ENCODE measurements at places on chromosomes 13 and 19.
A peak's percentile ranks its signal among the peaks of the same experiment; 100 is the strongest.

- no peak overlapping the region for H3K27ac ChIP-seq
- peaks cover 32% of the 10 kb centered on the region for H3K4me1 ChIP-seq
- H3K27me3 ChIP-seq = no peaks in the 10 kb centered on the region
- H3K36me3 ChIP-seq = peaks cover 11% of the 10 kb centered on the region
Measured at GRCh38 chr19:10227026-10227971, 3.8 kb downstream of the S1PR2 start.

DNA sequence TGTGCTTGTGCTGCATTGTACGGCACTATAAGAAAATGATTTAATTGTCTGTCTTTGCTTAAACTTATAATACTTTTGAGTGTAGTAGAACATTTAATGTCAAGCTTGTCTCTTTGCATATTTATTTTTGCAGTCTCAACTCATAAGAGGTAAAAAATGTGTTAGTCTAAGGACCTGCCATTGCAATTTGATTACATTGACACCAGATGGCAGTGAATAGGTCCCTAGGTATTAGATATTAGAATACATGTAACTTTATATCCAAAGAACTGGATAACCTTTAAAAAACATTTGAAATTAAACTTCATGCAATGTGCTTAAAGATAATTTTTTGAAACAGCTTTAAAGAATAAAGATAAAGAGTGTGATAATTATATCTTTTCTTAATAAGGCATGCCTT, 1421.3 kb downstream of the OLFM4 start:
- no peak overlapping the region for H3K4me3 ChIP-seq
- no peaks in the 10 kb centered on the region for H3K4me1 ChIP-seq
- H3K36me3 ChIP-seq = no peaks in the 10 kb centered on the region
- H3K27ac ChIP-seq = no peak overlapping the region
- H3K27me3 ChIP-seq = no peaks in the 10 kb centered on the region

DNA sequence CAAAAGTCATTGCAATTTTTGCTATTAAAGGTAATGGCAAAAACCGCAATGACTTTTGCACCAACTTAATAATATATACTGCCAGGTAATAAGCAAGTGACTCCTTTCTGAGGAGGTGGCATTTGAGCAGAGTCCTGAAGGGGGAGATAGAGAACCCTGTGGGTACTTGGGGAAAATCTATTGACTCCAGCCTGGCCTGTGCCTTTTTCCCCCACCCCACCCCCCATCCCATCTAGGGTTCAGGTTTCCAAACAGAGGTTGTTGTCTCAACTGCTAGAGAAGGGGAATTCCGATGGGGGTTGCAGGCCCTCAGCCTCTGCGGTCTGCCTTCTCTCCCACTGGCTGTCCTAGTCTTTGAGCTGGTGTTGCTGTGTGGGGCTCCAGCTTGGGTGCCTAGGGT, 11.5 kb downstream of the S1PR2 start:
- H3K27me3 ChIP-seq = no peaks in the 10 kb centered on the region
- no peaks in the 10 kb centered on the region for H3K4me1 ChIP-seq
- H3K27ac ChIP-seq = no peak overlapping the region
- DNase-seq = no peak
- no peak overlapping the region for H3K4me3 ChIP-seq
- H3K36me3 ChIP-seq = peaks cover 11% of the 10 kb centered on the region

- no peak overlapping the region for H3K27ac ChIP-seq
- no peak overlapping the region for H3K4me3 ChIP-seq
- no peak for DNase-seq
- no peaks in the 10 kb centered on the region for H3K36me3 ChIP-seq
- no peaks in the 10 kb centered on the region for H3K27me3 ChIP-seq
- H3K4me1 ChIP-seq = peaks cover 20% of the 10 kb centered on the region
Measured at GRCh38 chr19:48571378-48572162, 19.6 kb downstream of the SULT2B1 start.

GRCh38 chr13:105255472-105255871, 1280.0 kb downstream of the EFNB2 start:
- H3K4me1 ChIP-seq = no peaks in the 10 kb centered on the region
- H3K36me3 ChIP-seq = no peaks in the 10 kb centered on the region
- DNase-seq = no peak
- H3K4me3 ChIP-seq = no peak overlapping the region
- no peaks in the 10 kb centered on the region for H3K27me3 ChIP-seq

- no peak overlapping the region for H3K4me3 ChIP-seq
- H3K27ac ChIP-seq = no peak overlapping the region
- H3K36me3 ChIP-seq = no peaks in the 10 kb centered on the region
- no peaks in the 10 kb centered on the region for H3K27me3 ChIP-seq
- peaks cover 31% of the 10 kb centered on the region for H3K4me1 ChIP-seq
- DNase-seq = no peak
Measured at GRCh38 chr19:35151273-35152065, 3.1 kb upstream of the FXYD5 start.

DNA sequence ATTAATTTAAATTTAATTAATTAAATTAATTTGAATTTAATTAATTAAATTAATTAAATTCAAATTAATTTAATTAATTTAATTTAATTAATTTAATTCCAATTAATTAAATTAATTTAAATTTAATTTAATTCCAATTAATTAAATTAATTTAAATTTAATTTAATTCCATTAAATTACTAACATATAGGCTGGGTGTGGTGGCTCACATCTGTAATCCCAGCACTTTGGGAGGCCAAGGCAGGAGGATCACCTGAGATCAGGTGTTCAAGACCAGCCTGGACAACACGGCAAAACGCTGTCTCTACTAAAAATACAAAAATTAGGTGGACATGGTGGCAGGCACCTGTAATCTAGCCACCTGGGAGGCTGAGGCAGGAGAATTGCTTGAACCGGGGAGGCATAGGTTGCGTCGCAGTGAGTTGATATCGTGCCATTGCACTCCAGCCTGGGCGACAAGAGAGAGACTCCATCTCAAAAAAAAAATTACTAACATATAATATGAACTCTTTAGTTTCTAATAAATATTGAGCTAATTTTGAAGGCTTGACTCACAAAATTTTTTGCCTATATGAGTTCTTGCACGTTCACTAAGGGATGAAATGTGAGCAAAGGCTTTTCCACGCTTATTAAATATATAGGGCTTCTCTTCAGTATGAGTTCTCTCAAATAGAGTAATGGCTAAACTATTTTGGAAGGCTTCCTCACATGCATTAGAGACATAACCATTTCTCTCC, 9.0 kb upstream of the USP29 start:
- no peak for DNase-seq
- H3K4me1 ChIP-seq = no peaks in the 10 kb centered on the region
- no peak overlapping the region for H3K4me3 ChIP-seq
- no peaks in the 10 kb centered on the region for H3K27me3 ChIP-seq
- H3K36me3 ChIP-seq = no peaks in the 10 kb centered on the region
- H3K27ac ChIP-seq = no peak overlapping the region

- no peak overlapping the region for H3K4me3 ChIP-seq
- no peak overlapping the region for H3K27ac ChIP-seq
- no peaks in the 10 kb centered on the region for H3K4me1 ChIP-seq
- no peaks in the 10 kb centered on the region for H3K36me3 ChIP-seq
Measured at GRCh38 chr13:50484472-50485113, 358.9 kb downstream of the DLEU7 start.

DNA sequence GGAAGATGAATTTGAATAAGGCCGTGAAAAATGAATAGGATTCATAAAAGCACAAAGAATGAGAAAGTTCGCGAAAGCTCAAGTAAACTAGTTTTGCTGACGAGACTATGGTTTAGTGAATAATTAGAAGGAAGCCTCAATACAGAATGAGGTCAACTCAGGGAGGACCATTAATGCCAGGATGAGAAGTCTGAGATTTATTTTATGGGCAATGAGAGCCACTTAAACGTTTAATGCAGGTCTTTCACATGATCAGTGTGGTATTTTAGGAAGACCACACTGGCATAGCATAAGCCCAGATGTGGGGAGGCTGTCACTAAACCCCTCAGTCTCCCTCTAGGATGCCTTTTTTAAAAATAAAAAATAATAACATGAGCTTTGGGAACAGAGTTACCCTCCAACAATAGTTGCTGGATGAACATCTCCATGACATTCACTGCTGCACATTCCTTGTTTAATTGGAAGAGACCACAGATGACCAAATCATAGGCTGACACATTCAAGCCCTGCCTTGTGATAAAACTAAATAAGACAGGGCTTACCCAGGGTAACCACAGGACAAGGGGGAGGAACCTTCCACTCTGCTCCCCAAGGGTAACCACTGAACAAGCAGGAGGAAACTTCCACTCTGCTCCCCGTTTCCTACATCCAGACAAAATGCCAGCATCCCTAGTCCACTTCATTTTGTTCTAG, 43.6 kb upstream of the LSM14A start:
- no peaks in the 10 kb centered on the region for H3K27me3 ChIP-seq
- DNase-seq = no peak
- H3K36me3 ChIP-seq = no peaks in the 10 kb centered on the region
- no peaks in the 10 kb centered on the region for H3K4me1 ChIP-seq
- no peak overlapping the region for H3K27ac ChIP-seq
- H3K4me3 ChIP-seq = no peak overlapping the region

DNA sequence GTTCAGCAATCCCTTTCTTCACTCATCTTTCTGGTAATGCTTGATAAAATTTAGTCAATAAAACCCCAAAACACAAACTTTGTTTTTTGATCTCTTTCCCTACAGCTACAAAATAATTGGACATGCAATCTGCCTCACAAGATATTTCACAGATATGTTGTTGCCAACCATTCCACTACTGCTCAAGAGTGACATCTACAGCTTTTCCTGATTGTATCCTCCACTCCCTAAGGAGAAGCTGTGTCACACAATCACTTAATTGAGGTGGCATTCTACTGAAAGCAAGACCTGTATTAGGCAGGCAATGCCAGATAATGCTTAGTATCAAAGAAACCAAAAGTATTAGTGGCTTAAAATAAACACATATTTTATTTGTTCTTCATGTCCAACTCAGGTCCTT, 1646.2 kb upstream of the SPRY2 start:
- no peaks in the 10 kb centered on the region for H3K4me1 ChIP-seq
- DNase-seq = no peak
- H3K36me3 ChIP-seq = no peaks in the 10 kb centered on the region
- H3K27ac ChIP-seq = no peak overlapping the region

GRCh38 chr13:22143671-22144070, 472.8 kb downstream of the FGF9 start:
- no peaks in the 10 kb centered on the region for H3K4me1 ChIP-seq
- no peak overlapping the region for H3K27ac ChIP-seq
- no peak for DNase-seq
- no peak overlapping the region for H3K4me3 ChIP-seq
- H3K36me3 ChIP-seq = no peaks in the 10 kb centered on the region
- H3K27me3 ChIP-seq = no peaks in the 10 kb centered on the region

GRCh38 chr13:26342898-26343297, 89.0 kb downstream of the CDK8 start:
- DNase-seq = no peak
- no peaks in the 10 kb centered on the region for H3K27me3 ChIP-seq
- no peak overlapping the region for H3K27ac ChIP-seq
- H3K4me3 ChIP-seq = no peak overlapping the region
- H3K4me1 ChIP-seq = no peaks in the 10 kb centered on the region

DNA sequence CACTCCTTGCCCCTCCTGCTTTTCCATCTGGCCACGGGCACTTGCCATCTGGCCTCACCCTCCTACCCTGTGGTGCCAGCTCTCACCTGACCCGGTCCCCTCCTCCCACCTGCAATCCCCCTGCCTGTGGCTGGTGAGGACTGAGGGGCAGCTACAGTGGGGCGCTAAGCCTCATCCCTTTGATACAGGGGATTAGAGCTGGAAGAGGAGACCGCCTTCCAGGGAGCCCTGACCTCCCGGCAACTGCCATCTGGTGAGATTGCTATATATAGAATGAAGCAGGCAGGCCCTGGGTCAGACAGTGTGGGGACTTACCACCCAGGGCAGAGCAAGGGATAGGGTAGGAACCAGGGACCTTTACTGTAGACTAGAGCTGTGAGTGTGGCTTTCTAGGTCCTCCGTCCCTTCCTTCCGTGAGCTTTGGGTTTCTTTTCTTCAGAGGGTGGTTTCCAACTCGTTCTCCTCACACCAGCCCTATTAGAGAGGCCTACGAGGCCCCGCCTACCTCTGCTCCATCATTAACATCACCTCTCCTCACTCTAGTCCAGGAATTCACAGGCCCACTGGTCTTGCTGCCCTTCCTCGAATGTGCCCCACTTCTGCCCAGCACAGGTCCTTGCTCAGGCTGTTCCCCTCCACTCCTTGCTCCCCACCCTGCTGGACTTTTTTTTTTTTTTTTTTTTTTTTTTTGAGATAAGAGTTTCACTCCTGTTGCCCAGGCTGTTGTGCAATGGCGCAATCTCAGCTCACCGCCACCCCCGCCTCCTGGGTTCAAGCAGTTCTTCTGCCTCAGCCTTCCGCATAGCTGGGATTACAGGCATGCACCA, 7.7 kb downstream of the KASH5 start:
- no peak overlapping the region for H3K27ac ChIP-seq
- H3K36me3 ChIP-seq = no peaks in the 10 kb centered on the region
- H3K4me1 ChIP-seq = no peaks in the 10 kb centered on the region
- H3K27me3 ChIP-seq = no peaks in the 10 kb centered on the region

DNA sequence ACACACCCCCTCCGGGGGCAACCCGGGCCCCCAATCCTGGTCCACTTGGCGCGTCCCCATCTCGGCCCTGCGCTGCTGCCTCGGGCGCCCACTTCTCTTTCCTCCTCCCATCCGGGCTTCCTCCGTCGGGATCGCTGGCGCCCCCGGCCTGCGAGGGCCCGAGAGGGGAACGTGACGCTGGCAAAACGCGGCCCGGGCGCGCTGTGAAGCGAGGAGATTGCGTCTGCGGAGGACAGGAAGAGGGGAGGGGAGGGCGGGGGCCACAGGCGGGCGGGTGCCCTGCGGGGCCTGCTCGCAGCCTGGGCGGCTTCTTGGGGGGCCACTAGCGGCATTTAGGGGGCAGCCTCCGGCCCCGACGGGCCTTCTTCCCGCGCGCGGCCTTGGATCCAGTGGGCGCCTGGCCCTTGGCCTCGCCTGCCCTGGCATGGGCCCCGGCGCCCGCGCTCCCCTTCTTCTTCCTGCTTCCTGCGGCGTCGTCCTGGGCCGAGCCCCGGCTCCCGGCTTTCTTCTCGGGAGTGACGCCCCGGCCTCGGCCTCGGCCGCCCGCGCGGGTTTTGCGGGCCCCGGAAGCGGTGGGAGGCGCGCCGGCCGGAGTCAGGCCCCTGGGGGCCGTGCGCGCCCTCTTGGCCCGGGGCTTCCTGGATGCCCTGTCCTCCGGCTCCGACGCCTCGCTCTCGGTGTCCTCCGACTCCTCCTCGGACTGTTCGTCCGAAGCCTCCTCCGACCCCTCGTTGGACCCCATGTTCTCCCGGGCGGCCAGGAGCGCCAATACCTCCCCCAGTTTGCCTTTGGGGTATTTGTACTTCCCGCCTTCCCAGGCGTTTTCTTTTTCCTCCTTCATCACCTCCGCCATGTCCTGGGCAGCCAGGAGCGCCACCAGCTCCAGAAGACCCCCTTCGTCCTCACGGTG, 2.2 kb downstream of the PNMA8B start:
- peak overlapping the region; percentile 30 for H3K27ac ChIP-seq
- H3K27me3 ChIP-seq = no peaks in the 10 kb centered on the region
- H3K4me3 ChIP-seq = peak overlapping the region; percentile 68
- peaks cover 21% of the 10 kb centered on the region for H3K4me1 ChIP-seq
- H3K36me3 ChIP-seq = no peaks in the 10 kb centered on the region

DNA sequence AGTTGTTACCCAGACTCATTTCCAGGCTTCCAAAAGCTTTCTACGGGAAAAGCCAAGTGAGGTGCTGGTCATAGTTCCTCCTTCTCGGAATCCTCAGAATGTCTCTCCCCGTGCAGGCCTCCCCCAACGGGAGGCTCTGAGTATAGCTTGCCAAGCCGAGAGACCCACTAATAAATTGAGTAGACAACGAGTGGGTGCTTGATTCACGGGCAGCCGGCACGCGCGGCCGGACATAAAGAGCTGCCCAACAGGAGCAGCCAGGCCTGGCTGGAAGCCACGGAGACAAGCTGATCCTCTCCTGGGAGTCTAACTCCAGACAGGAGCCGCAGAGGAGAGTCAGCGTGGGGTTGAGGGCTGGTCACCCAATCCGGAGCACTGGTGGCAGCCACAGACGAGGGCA, 43.4 kb upstream of the MEDAG start:
- H3K27me3 ChIP-seq = no peaks in the 10 kb centered on the region
- H3K36me3 ChIP-seq = no peaks in the 10 kb centered on the region
- peak; percentile 64 for DNase-seq
- H3K27ac ChIP-seq = peak overlapping the region; percentile 97
- peaks cover 41% of the 10 kb centered on the region for H3K4me1 ChIP-seq
- peak overlapping the region; percentile 3 for H3K4me3 ChIP-seq

Measured in thoracic aorta (tissue), 2 donors.